ENCODE measurements at places on chromosomes 11 and 22.

DNA sequence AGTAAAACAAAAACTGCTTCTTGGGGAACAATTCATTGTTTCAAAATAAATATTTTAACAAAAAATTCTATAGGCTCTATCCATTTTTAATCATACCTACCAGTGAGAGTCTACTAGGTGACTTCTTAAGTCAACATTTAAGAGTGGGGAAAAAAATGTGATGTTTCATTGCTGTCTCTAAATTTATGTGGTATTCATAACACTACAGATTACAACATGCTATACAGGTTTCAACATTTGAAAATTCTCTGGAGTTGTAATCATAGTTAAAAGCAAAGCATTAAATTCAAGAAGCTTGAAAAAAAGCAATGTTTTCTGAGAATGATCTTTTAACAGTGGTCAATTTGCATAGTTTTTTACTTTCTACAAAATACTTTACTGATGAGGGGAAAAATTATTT lies 18.3 kb downstream of the SBF2 start:
- no peak for DNase-seq

GRCh38 chr11:74956397-74957015 lies 7.4 kb downstream of the SPCS2 start:
- no peak for DNase-seq

DNA sequence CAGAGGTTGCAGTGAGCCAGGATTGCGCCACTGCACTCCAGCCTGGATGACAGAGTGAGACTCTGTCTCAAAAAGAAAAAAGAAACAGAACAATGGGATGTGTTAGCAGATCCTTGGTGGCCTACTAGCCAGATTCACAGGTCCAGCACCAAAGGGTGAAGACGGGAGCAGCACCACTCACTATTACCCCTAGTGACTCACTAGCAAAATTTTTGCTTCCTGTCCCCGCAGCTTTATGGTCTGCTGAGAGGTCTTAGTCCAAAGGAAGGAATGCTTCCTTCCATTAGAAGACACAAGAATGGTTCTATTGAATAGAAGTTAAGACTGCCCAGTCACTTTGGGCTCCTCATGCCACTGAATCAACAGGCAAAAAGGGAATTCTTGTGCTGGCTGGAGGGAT lies 35.9 kb upstream of the NUP50 start:
- DNase-seq: no peak

DNA sequence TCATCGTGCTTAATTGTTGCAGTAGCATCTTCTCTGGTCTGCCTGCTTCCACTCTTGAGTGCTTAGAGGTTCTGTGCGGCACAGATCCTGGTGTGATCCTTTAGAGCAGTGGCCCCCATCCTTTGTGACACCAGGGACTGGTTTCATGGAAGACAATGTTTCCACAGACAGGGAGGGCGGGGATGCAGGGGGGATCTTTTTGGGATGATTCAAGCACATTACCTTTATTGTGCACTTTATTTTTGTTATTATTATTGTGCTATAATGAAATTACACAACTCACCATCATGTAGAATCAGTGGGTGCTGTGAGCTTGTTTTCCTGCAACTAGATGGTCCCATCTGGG lies 76.8 kb upstream of the SHANK2 start:
- DNase-seq: no peak

DNA sequence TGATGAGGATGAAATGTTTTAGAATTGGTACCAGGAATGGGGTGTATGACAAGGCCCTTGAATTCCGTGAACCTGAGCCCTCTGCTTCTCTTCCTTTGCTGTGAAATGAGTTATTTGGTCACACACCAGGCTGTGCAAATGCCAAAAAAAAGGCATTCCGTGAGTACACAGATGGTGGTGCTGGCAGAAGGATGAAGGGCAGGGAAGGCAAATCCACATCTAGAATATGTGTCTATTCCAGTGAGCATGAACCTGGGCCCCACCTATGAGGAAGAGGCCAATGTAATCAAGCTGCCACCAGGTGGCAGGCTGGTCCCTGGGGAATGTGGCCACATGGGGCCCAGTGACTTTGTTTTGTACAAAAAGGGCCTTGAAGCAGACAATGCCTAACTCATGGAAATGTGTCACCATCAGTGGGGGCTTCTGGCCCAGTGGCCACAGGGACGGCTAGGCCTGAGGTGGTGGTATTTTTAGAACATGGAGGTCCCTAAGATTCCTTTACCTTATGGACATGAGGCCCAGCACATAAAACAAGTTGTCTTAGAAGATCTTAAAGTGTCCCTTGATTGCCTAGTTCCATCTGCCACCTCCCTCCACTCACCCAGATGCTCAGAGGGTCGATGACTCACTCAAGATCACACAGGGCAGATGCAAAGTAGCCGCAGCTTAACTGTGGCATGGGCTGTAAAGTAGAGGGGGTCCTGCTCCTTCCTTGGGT lies 3.9 kb upstream of the RNF215 start:
- DNase-seq: peak; percentile 42

DNA sequence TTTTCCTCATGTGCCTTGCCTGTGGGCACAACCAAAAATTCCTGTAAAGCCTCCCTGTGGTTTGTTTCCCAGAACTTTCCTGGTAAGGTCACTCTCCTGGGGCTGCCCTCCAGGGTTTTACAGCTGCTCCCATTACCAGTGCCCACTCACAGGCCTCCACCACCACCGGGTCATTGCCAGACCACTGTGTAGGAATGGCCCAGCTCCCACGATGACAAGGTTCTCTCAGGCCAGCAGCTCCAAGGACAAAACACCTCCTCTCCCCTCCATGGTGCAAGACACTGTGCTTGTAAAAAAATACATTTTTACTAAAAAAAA lies 96.1 kb upstream of the AKIP1 start:
- DNase-seq: no peak

DNA sequence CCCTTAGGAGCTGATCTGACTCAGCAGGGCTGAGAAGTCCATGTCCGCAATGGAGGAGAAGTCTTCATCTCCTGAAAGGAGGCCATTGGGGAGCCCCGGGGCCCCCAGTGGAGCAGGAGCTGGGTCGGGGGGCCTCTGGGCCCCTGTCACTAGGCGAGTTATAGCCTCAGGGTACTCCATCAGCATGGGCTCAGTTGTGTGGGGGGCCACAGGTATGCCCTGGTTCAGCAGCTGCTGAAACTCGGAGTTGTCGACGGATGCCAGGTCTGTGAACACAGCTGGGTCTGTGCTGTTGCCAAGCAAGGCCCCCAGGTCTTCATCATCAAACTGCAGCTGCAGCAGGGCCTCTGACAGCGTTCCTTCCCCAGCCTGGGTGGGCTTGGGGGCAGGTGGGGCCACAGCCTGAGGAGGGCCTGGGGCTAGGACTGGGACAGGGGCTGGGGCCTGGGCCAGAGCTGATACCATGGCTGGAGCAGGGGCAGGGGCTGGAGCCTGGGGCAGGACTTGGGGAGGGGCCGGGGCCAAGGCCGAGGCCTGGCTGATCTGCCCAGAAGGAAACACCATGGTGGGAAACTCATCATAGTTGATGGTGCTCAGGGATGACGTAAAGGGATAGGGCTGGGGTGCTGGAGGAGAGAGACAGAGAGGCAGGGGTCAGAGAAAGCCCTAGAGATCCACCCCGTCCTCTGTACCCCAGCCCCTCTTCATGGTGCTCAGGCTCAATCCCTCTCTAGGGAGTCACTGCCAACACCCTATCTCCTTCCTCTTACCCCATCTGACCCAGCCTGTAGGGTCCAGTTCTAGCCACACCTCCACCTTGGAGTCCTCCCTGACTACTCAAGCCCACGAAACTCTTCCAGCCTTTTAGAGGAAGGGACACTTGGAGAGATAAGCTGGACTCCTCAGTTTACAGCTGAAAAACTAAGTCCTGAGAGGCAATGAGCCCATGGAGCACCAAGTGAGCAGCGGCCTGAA lies 8.1 kb downstream of the RELA start:
- DNase-seq: no peak

GRCh38 chr11:61922539-61922938 lies 5.2 kb upstream of the RAB3IL1 start:
- no peak for DNase-seq

- no peak for DNase-seq
Observed at GRCh38 chr11:96004862-96005261, 81.0 kb upstream of the MTMR2 start.

GRCh38 chr11:19026862-19027261 lies 33.7 kb downstream of the MRGPRX2 start:
- no peak for DNase-seq

GRCh38 chr11:50077526-50077925 lies 44.9 kb downstream of the OR4C45 start:
- DNase-seq: no peak

DNA sequence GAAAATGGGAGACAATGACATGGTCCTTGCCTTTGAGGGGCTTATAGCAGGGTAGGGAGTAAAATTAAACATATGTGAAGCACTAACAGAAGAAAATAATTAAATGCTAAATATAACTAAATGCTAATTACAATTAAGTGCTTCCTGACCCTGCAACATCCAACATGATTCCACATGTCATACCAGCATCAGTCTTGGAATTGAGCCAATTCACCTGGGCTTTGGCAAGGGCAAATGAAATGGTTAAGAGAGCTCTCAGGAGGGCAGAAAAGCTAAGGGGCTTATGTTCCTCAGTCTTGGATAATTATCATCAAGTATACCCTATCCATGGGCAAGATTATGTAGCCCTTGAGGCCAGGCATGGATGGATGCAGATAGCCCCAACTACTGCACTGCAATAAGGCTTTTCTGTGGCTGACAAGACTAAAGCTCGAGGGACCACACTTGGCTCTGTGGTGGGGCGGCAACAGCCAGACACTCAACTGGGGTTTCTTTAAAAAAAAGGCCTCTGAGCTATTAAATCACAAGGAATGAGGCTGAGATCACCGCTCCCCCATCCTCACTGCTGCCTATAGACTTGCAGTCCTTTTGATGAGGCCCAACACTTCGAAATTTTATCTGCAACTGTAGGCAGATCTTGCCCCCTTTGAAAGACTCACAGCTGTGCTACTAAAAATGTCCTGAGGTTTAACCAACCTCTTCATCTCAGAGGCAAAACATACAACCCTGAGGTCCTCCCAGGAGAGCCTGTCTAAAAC lies 39.0 kb downstream of the IL18BP start:
- DNase-seq: no peak

DNA sequence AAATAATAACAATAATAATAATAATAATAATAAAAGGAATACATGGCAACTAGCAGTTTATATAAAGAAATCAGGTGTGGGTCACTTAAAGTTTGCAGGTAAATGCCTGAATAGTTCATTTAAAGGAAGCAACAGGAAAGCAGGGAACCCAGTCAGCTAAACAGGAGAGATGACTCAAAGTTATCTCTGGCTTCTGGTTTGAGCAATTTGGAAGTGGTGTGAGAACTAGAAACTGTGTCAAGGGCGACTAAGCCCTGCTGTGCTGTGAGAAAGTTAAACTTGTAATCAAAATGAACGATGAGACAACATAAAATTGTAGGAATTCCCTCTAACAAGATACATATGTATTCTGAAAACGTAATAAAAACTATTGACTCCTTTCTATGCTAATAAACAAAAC lies 35.5 kb downstream of the SLC22A9 start:
- DNase-seq: no peak

DNA sequence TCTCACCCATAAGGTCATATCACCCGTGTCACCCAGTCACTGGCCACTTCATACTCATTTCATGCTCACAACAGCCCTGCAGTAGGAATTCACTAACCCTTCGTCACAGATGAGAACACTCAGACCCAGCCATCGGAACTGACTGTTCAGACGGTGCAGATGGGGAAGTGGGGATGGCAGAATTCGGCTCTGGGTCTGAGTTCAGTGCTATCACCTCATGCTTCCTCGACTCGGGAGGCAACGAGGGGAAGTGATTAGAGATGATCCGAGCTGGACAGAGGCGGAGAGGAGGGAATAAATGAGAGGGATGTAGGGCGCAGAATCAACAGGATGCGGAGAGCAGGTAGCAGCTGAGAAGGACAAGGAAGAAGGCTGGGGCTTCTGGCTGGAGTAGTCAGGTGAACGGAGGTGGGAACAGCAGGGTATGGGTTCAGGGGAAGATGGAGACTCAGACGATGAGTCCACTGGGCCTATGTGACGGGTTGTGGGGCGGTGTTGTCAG lies 4.7 kb downstream of the B3GNT6 start:
- no peak for DNase-seq

DNA sequence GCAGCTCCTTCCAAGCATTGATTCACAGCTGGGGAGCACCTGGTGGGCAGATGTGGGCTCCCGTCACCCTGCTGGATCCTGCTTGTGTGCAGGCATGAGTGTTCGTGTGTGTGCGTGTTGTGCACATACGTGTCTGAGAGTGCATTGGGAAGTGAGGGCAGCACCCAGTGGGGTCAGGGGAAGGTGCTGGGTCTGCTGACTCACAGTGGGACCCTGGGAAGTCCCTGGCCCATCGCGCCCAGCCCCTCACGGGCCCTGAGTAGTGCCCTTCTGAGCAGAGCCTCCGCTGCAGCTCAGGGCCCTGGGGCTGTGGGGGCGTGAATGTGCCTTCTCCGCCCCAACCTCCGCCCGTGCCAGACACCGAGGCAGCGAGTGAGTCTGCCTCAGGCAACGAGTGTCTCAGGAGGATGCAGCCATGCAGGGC lies 36.8 kb downstream of the WNT11 start:
- DNase-seq: no peak

DNA sequence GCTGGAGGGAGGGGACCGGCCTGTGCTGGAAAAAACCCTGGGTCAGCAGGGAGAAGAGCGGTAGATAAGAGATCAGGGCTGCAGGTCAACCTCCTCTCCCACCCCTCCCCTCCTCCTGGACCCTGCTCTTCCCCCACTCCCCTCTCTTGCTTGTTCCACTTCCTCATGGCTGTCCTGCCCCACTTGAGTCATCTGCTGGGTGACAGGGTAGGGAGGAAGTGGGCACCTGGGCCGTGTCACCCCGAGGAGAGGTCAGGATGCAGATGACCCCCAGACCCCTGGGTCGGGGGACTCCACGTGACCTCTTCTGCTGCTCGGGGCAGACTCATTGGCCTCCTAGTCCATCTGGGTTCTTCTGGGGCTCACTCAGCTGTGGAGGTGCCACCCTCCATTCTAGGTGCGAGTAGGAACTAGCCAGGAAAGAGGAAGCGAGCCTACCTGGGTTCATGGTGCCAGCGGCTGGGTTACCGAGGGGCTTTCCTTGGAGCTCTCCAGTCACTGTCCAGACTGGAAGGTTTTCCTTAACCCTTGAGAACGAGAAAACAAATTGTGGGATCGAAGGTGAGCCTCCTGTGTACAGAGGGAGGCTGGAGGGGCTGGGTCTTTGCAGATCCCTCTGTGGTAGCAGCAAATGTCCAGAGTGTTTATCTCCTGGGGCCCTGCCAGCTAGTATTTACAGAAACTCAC lies 6.5 kb downstream of the APOL2 start:
- no peak for DNase-seq

DNA sequence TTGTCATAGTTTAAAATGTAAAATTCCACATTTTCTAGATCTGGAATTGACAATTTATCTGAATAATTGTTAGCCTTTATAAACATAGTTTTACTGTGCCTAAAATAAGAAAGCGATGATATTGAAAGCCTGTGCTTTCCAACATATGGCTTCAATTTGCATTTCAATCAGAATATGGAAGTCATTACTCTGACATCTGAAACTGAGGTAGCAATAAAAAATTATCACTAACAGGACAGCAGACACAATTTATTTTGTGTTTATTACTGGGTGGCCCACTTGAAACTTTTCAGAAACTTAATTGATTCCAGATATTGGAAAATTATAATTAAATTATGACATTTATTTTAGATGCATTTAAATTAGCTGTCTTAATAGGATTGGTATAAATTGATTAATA lies 78.5 kb downstream of the TMEM135 start:
- no peak for DNase-seq

- no peak for DNase-seq
Observed at GRCh38 chr22:25777870-25778269, 35.9 kb downstream of the MYO18B start.
